ENCODE measurements at places on chromosomes 3 and 15.

DNA sequence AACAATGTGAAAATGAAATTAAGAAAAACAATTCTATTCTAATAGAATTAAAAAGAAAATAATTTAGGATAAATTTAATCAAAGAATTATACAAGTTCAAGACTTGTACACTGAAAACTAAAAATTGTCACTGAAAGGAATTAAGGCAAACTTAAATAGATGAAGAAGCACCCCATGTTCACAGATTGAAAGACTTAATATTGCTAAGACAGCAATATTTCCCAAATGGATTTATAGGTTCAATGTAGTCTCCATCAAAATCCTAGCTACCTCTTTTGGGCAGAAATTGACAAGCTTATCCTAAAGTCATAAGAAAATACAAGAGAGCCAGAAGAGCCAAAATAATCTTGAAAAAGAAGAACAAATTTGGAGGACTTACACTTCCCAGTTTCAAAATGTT, 53.5 kb upstream of the UBE3A start:
- DNase-seq, result no peak

- DNase-seq, result no peak
Observed at GRCh38 chr15:31127596-31128261, 26.2 kb upstream of the TRPM1 start.

- DNase-seq, result peak; percentile 61
Observed at GRCh38 chr15:60557191-60557618, 78.3 kb upstream of the ICE2 start.

GRCh38 chr15:73955326-73955725, 29.1 kb downstream of the LOXL1 start:
- no peak for DNase-seq

Measured in CD4-positive, alpha-beta T cell treated with Interleukin-6 at 100 ng/mL for 8 hours (primary cell).